Hindlimb muscle (tissue), 1 donor: ENCODE measurements at places on chromosomes 4 and X. TPM values are rescaled to one million over a fixed set of nuclear protein-coding genes. Genes with fewer than 3 reads are reported as not detected.

GRCh38 chr4:74042681-74043080 lies 4.2 kb upstream of the CXCL3 start:
- DNase-seq, result no peak

DNA sequence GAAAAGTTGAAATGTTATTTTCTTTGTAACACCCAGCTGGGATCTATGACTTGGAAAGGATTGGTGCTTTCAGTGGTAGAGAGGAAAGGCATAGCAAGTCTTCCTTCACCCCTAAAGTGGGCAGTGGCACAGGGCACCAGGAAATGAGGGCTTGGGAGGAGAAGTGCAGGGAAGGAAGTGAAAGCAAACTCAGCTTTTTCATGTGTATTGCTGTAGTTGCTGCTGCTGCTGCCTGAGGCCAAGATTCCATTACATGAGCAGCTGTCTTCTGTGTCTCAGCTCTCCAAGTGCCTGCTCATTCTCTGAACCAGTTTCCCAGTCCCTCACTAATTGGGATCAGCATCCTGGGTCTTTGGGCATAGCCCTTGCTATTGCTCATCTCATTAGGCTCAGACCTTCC lies 2.6 kb downstream of the HCCS start:
- no peak for DNase-seq

DNA sequence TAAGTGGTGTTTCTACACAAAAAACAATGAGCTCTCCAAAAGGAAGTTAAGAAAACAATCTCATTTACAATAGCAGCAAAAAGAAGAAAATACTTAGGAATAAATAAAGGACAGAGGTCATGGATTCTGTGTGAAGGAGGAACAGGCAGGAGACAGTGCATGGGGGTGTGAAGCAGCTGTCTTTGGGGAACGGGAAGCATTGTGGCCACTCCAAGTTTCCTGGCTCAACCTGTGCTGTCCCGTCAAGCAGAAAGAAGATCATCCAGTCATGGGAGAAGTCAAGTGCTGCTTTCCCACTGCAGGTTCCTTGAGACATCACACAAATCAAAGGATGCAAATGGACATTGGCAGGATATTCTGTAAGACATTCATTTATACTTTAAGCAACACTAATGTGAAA lies 66.1 kb upstream of the MAML3 start:
- no peak for DNase-seq

GRCh38 chr4:8938137-8938536 lies 66.5 kb upstream of the HMX1 start:
- no peak for DNase-seq

DNA sequence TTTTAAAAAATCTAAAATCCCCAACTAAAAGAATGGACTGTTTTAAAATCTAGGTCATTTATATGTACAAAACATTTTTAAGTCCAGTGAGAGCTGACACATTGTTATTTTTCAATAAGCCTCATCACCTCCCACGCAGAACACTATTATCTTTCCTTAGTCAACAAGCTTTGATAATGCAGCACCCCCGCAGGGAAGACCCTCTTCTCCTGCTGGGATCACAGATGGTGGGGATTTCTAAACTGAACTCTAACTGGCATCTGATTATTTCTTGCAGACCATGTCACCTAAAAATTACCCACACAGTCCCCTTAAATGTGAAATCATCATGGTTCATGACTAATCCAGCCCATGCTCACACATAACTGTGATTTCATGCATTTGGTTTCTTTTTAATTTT lies 11.6 kb downstream of the SYTL4 start:
- no peak for DNase-seq

DNA sequence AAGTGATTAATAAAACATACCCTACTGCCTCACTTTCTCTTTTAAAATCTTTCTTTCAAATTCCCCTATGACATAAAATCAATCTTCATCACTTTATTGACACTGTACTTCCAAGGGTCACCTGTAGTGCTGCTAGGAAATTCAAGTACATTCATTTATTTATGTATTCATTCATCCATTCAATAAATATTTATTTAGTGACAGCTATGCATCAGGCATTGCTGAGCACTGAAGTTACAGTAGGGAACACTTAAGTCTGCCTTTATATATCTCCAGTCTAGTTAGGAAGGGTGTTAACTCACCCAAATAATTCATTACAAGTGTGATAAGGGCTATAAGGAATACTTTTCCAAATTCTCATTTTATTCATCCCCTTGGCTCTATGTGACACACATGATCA lies 2.3 kb downstream of the SYTL5 start:
- DNase-seq, result no peak

DNA sequence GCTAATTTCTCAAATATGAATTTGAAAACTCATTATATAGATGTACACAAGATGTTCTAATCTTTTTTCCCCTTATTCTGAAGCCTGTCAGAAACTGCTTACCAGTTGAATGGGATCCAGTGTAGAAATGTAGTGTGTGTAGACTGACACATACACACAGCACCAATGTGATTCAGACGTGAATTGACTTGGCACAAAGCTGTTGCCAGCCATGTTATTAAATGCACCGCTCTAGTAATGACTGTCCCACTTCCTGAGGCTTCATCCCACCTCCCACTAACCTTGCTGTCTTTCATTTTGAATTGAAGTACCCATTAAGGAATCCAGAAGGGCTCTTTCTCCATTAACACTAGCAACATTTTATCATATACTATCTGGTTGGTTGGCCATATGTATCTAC lies 146.6 kb downstream of the PPA2 start:
- no peak for DNase-seq

DNA sequence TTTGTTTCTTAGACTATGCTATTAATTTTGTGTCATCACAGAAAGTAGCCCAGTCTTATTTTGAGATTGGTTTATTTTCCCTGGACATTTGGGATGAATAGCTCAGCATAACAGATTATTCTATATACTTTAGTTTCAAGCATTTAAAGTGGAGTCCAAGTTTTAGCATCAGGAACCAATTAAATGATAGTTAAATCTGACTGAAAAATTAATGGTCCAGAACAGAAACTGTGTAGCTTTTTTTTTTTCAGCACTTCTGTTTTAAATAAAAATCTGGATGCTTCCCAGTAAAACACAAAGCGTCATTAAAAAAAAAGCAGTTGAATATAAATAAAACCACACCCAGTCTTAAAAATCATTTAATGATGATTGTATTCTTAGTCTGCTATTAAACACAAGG lies 59.4 kb upstream of the PITX2 start:
- peak; percentile 19 for DNase-seq

DNA sequence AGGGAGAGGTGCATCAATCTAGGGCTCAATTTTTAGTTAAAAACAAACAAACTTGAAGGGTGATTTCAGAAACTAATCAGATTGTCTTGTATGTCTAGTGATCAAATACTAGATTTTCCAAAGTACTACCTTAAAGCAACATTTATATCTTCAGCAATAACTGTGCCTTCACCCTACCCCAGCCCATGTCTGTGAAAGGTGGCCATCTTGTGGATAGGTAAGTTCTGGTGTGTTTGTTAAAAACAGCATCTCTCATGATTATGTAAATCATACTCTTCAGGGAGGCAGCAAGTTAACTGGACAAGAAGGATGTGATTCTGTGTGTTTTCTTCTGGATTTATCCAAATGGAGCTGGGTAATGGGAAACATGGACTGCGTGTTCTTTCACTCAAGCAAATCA lies 81.4 kb upstream of the ACSL1 start:
- no peak for DNase-seq

DNA sequence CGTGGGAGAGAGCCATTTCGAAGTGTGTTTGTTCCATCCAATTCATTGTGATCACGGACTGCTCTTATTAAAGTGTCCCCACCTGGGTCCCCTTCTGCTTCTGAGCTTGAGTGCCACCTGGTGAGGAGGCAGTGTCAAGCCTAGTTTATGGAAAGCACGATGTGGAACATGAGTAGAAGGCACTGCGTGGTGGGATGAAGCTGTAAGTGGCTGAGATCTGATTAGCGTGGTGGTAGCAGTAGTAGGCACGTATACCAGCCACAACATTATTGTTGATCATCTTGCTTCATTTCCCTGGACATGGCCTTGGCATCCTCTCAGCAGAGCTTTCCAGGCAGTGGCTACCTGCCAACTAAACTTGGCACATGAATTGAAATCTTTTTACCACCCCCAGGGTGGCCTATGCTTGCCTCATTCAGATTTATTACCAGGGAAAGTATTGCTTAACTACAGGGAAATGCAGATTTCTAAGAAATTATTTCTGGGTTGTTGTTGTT lies 46.4 kb downstream of the GPAT3 start:
- no peak for DNase-seq

DNA sequence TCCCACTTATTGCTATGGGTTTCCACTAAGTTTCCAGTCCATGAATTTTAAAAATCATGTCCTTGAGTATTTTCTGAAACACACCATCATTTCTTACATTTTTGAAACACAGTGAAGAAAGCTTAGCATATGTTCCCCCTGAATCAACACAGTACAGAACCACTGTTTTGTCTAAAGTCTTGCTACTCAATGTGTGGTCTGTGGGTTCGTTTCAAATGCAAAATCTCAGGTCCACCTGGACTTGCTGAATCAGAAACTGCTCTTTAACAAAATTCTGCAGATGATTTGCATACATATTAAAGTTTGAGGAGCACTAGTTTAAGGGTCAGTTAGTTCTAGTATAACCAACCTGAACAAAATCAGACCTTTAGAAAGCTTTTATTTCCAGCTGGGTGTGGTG lies 60.4 kb downstream of the SUPT20HL2 start:
- DNase-seq, result no peak

The FRMPD3 gene
- polyA plus RNA-seq, result 0.13 TPM

The CSAG2 gene
- not detected for polyA plus RNA-seq

- no peak for DNase-seq
Observed at GRCh38 chrX:131067216-131067615, 9.1 kb downstream of the ARHGAP36 start.

The GNRHR gene
- 0.50 TPM for polyA plus RNA-seq

DNA sequence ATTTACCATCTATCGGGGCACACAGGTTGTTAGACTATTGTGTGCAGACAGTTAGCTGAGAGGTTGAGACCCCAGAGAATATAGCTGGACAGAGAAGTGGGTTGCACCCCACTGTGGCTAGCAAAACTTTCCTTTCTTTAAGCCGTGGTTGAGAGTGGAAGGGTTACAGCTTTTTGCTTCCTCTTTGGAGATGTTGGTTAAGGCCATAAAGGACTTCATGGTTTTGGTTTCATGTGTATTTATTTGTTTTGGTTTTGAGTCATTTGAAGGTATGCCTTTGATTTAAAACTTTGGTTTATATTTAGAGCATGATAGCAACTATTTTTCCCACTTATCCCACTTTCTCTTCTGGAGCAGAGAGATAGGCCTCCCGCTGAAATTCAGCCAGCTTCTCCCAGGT lies 274.3 kb upstream of the IL1RAPL1 start:
- no peak for DNase-seq

GRCh38 chr4:110073053-110073845 lies 125.2 kb downstream of the ELOVL6 start:
- no peak for DNase-seq

The RPA4 gene
- 0.13 TPM for polyA plus RNA-seq

DNA sequence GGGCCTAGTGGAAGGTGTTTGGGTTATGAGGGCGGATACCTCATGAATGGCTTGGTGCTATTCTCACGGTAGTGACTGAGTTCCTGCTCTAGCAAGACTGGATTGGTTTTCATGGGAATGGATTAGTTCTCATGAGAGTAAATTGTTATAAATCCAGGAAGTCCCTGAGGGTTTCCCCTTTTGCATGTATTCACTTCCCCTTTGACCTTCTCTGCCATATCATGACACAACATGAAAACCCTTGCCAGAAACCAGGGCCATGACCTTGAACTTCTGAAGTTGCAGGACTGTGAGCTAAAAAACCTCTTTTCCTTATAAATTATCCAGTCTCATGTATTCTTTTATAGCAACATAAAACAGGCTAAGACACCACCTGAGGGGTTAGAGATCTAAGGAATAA lies 529.7 kb upstream of the RPS6KA3 start:
- DNase-seq, result no peak

- no peak for DNase-seq
Observed at GRCh38 chr4:52877694-52878093, 15.6 kb downstream of the RASL11B start.

DNA sequence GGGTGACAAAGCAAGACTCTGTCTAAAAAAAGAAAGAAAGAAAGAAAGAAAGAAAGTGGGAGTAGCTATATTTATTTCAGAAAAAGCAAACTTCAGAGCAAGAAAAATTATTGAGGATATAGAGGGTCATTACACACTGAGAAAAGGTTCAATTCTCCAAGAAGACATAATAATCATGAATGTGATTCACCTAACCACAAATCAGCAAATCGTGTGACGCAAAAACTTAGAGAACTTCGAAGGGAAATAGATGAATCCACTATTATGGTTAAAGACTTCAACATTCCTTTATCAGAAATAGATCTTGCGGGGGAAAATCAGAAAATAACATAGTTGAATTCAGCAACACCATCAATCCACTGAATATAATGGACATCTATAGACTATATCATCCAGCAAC lies 219.3 kb upstream of the LDB2 start:
- DNase-seq, result no peak

GRCh38 chrX:7985568-7985967 lies 58.4 kb upstream of the PNPLA4 start:
- DNase-seq, result no peak
